OCI-M1 (cell line): ENCODE measurements at places on chromosomes 7 and 10.

DNA sequence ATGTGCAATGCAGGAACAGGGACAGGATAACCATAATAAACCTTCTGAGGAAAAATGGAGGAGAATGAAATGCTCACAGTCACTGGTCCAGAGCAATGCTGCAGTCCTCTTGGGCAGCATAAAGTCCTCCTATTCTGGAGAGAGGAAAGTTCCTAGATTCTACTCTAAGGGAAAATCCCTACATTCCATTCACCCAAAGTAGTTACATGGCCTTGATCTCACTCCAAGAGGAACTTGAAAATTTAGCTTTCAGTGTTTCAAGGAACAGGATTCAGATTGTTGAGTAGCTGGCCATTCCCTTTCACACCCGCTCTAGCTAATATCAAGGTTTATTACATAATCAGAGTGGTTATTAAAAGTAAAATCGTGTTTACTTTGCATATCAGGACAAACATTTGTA is 168.3 kb downstream of the CHRM2 start:
- no peak for DNase-seq

GRCh38 chr7:20176578-20177242 is 40.5 kb downstream of the MACC1 start:
- DNase-seq = no peak

- no peak for DNase-seq
Measured at GRCh38 chr7:41559426-41559825, 143.5 kb downstream of the INHBA start.

GRCh38 chr7:81385370-81385769 is 384.5 kb downstream of the HGF start:
- DNase-seq = no peak

- DNase-seq = peak; percentile 29
Measured at GRCh38 chr10:46250481-46250880, 36.3 kb upstream of the ANTXRL start.

DNA sequence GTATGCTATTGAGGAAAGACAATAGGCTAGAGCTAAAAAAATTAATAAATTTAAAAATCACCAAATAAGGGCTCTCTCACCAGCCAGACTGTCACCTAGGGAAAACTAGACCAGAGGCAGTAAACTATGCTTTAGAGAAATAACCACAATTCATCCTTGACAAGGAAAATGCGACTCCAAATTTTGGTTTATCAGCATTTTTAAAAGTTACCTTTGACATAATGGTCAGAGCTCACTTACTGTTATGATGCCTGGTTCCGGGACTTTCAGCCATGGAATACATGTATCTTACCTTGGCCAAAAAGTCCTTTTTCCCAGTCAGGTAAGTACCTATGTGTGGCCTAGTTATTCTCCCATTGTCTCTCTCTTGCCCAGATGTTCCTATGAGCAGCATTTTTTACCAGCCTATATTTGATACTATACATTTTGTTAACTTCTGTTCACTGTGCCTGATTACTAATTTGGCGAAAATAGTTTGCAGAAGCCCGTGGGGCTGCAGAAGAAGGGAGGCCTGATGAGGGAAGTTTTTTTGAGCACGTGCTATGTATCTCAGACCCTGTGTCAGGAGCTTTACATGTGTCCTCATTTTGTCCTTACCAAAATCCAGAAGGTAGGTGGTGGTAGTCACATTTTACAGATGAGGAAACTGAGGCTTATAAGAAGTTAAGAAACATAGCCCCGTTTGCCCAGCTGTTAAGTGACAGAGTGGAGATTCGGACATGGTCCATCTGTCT is 149.7 kb downstream of the CELF2 start:
- peak; percentile 61 for DNase-seq

DNA sequence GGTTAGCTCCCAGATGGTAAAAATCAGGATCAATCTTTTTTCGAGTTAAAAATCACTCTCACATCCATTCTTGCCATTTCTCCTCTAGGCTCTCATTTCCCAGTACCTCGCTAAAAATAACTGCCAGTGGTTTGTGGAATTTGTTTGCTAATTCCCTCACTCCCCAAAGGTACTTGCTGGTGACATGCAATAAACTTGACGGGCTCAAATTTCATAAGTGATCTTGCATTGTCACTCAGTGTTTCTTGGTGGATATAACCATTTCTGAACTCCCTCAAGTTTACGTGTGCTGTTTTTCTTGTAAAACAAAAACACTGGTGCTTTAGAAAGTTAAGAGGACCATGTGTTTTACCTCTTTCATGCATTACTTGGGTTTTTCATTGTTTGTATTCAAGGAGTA is 399.2 kb upstream of the MKI67 start:
- no peak for DNase-seq

DNA sequence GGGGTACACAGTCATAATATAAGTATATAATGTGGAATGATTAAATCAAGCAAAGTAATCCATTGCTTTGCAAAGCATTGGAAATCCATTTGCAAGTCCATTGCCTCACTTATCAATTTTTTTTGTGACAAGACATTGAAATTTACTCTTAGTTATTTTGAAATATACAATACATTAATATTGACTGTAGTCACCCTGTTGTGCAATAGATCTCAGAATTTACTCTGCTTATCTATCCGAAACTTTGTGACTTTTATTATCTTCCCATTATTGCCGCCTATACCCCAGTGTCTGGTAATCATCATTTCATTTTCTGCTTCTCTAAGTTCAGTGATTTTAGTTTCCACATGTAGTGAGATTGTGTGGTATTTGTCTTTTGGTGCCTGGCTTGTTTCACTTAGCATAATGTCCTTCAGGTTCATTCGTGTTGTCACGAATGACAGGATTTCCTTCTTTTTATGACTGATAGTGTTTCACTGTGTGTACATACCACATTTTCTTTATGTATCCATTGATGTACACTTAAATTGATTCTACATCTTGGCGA is 5.8 kb downstream of the MALRD1 start:
- DNase-seq = no peak

- no peak for DNase-seq
Measured at GRCh38 chr7:88310956-88311674, 4.4 kb upstream of the STEAP4 start.

GRCh38 chr10:102802920-102803534 is 34.2 kb downstream of the CYP17A1 start:
- DNase-seq = no peak

GRCh38 chr7:87635921-87636320 is 7.7 kb downstream of the RUNDC3B start:
- DNase-seq = no peak

- no peak for DNase-seq
Measured at GRCh38 chr7:36032361-36032818, 120.7 kb upstream of the EEPD1 start.

DNA sequence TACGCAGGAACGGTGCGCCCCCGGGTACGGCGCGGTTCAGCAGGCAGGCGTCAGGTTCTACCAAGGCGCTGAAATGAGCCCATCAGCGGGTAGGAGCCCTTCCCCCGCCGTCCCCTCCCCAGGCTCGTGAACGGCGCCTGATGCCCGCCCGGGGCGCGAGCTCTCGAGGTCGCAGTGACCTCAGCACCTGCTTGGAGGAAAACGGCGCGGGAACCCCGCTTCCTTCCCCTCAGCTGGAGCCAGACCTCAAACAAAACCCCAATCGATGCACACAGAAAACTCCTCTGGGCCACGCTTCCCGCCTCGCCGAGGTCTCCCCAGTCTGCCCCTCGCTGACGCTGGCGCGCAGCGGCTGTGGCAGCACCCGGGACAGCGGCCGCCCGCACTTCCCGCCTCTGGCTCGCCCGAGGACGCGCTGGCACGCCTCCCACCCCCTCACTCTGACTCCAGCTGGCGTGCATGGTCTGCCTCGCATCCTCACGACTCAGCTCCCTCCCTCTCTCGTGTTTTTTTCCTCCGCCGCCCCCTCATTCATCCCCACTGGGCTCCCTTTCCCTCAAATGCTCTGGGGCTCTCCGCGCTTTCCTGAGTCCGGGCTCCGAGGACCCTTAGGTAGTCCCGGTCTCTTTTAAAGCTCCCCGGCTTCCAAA is 514 bp upstream of the GAD2 start:
- no peak for DNase-seq

DNA sequence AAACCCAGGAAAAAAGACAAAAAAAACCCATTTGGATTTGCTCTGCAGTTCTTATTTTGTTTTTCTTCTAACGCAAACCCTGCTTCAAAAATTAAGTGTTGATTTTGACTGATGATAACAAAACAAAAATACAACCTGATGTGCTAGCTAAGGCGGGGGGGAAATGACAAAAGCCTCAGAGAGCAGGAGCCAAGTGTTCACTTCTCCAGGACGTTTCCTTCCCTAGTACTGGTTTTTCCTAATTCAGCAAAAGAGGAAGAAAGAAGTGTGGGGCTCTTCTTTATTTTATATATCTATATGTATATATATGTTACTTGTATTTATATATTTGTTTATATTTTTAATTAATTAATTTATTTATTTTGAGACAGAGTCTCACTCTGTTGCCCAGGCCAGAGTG is 28.0 kb downstream of the SNX10 start:
- DNase-seq = no peak

DNA sequence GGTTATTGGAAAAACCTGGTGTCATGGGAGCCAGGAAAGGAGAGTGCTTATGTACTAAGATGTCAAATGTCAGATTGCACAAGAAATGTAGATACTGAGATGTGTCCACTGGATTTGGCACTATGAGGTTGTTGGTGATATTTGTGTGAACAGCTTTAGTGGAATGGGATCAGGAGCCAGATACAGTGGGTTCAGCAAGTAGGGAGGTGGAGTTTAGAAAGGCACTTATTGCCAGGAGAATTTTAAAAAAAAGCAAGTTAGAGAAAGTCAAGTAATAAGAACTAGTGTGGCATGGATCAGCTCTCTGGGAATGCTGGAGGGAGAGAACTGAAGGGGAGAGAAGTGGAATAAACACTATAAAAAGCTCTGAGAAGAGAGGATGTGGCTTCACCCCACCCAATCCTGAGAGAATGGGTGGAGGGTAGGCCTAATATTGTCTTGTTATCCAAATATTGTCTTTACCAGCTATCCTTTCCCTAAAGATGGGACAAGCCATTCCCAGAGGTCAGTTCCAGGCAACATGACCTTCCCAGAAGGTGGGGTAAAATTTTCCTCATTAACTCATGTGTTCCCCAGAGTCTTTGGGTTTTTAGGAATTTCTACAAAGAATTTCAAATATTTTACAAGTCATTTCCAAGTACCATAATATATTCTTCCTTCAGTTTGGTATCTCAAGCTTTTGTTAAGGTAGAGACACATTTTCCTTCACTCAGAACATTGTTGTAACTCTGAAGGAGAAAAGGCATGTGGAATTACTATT is 42.3 kb downstream of the ENTPD1 start:
- no peak for DNase-seq

DNA sequence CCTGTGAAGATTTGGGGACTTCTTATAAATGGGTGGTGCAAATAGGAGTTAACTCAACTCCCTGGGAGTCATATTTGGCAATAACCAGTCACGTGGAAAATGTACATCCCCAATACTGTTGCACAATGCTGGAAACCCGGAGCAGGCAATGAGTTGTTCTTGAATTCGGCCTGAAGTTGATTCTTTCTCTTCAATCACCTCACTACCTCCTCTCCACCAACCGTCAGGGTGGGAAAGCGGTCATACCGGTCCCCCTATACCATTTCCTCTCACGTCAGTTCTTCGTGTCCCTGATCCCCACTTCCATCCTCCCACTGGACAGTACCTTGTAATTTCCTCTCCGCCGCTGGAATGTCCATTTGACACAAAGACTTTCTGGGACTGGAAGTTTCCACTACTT is 2.8 kb downstream of the GIMAP5 start:
- DNase-seq = no peak

GRCh38 chr7:149156898-149157297 is 9.6 kb downstream of the ZNF398 start:
- no peak for DNase-seq
